ENCODE measurements at places on chromosomes 7 and 10. TPM values are rescaled to one million over a fixed set of nuclear protein-coding genes. Genes with fewer than 3 reads are reported as not detected.

The TUBAL3 gene
- total RNA-seq, result not detected

The EPHA1 gene
- not detected for total RNA-seq

The OR9A2 gene
- not detected for total RNA-seq

The UPK3B gene
- total RNA-seq, result 2.5 TPM

The FAM25G gene
- not detected for total RNA-seq

The ADCY1 gene
- not detected for total RNA-seq

The ZNF853 gene
- not detected for total RNA-seq

The GPR26 gene
- not detected for total RNA-seq
